ENCODE measurements at places on chromosomes 2 and 18. TPM values are rescaled to one million over a fixed set of nuclear protein-coding genes. Genes with fewer than 3 reads are reported as not detected.
A peak's percentile ranks its signal among the peaks of the same experiment; 100 is the strongest.

GRCh38 chr2:240237609-240238174 is 97.2 kb upstream of the OTOS start:
- H3K36me3 ChIP-seq = no peaks in the 10 kb centered on the region
- H3K4me3 ChIP-seq = no peak overlapping the region
- H3K27ac ChIP-seq = no peak overlapping the region
- no peaks in the 10 kb centered on the region for H3K27me3 ChIP-seq

DNA sequence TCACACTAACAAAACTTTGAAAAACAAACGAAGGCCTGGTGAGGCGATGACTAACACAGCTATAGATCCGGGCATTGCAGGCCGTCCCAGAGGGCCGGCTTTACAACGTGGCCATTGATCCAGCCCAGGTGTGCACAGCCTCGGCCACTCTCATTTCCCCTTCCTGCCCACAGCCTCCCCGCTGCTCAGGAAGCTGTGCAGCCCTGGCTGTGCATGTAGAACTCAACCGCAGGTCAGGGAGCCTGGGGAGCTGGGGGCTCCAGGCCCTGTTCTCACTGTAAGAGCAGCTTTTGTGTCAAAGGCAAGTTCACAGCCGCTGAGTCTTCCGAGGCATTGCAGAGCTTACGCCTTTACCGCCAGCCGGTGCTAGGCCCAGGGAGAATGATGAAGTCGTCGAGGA is 87.2 kb downstream of the LONRF2 start:
- peak overlapping the region; percentile 27 for H3K27ac ChIP-seq
- no peaks in the 10 kb centered on the region for H3K36me3 ChIP-seq
- peak; percentile 13 for DNase-seq
- H3K4me3 ChIP-seq = no peak overlapping the region
- peaks cover 26% of the 10 kb centered on the region for H3K4me1 ChIP-seq

DNA sequence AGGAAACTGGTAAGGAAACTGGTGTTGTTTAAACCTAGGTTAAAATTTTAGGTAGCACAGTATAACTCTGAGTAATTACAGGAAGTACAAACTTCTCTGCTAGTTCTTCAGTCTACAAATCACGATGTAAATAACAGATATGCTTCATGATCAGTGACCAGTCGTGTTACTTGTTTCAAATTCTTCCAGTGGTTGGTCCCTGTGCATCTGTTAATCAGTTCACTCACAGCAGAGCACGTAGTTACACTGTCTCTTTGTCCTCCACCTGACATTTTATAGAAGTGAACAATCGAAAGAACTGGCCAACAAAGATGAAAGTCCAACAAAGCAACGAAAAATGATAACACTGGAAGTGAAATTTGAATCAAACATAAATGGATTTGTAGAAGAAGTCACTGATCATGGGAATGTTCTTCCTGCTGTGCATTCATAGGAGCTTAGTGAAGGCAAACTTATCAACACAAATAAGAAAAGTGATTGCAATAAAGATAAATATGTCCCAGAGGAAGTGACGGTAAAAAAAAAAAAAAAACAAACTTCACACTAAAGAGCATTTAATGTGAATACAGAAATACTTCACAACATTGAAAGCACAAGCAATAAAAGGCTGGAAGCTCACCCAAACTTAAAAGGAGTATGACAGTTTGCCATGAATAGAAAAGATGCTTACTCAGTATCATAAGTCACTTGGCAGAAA is 7.0 kb downstream of the EIF2AK2 start:
- H3K4me1 ChIP-seq = peaks cover 9% of the 10 kb centered on the region
- peak overlapping the region; percentile 10 for H3K27ac ChIP-seq
- H3K4me3 ChIP-seq = no peak overlapping the region
- no peak for DNase-seq
- H3K27me3 ChIP-seq = no peaks in the 10 kb centered on the region

GRCh38 chr2:29423061-29423666 is 307.9 kb downstream of the CLIP4 start:
- no peaks in the 10 kb centered on the region for H3K27me3 ChIP-seq
- no peak overlapping the region for H3K4me3 ChIP-seq
- no peaks in the 10 kb centered on the region for H3K36me3 ChIP-seq
- no peaks in the 10 kb centered on the region for H3K4me1 ChIP-seq
- H3K27ac ChIP-seq = no peak overlapping the region
- no peak for DNase-seq

DNA sequence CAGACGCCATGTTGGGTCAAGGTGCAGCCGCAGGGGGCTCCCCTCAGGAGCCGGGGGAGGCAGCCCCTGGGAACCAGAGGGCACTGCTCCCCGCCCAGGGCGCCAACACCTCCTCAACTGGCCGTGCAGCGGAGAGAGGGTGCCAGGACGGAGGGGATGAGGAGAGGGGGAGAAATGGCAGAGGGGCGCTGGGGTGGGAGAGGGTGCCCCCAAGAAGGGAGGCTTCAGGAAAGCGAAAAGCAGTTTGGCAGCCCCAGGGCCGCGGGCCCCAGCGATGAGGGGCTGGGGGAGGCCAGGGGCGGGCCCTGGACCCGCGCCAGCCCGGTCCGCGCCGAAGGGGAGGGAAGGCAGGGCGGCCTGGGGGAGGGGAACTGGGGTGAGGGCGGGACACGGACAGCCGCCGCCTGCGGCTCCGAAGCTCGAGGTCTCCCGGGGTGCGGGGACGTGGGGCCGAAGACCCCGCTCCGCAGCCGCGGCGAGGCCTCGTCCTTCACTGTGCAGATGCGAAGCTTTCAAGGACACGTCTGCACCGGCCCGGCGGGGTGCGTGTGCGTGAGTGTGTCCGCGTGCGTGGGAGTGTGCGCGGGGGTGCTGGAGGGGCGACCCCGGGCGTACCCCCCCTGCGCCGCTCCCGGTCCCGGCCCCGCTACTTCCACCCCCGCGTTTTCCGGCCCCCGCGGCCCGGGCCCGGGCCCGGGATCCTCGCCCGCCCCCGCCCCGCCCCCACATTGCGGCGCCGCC is 1.4 kb downstream of the DNMT3A start:
- H3K4me1 ChIP-seq = peaks cover 30% of the 10 kb centered on the region
- peak overlapping the region; percentile 42 for H3K4me3 ChIP-seq
- DNase-seq = no peak
- no peaks in the 10 kb centered on the region for H3K27me3 ChIP-seq

Gene SPRED2
- 1.2 TPM for total RNA-seq

Gene HDLBP
- 148 TPM for total RNA-seq

Gene SERPINB10
- not detected for total RNA-seq

Measured in T-cell (primary cell).